ENCODE measurements at places on chromosomes 3 and 15.

GRCh38 chr3:120854908-120855526 lies 53.0 kb upstream of the STXBP5L start:
- no peak for DNase-seq

DNA sequence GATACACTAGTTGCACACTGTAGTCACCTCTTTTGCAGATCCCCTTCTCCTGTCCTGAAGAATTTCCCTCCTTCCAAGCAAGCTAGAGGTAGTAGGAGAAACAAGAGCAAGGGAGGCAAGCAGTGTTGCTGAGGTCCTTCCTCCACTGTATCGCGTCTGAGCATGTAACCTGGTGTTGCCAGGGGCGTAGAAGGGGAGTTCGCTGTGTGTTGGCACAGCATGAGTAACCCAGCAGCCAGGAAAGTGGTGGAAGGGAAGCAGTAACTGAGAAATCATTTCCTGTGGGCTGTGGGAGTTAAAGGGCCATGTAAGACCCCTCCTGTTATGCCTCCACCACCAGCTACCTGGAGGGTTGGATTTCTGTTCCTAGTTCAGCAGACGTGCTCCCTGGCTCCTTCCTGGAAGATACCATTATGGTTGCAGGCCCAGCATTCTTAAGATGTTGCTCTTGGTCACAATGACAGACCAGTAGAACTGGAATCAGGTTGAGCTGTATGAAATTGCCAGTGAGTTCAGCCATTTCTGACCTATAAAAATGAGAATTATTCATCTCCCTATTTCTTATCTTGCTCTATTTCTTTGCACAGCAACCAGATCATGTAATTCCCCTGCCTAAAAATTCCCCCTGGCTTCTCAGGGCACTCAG lies 215.3 kb upstream of the TOPAZ1 start:
- no peak for DNase-seq

- no peak for DNase-seq
These were observed 155.7 kb downstream of the LPP start for GRCh38 chr3:188309437-188310269.

DNA sequence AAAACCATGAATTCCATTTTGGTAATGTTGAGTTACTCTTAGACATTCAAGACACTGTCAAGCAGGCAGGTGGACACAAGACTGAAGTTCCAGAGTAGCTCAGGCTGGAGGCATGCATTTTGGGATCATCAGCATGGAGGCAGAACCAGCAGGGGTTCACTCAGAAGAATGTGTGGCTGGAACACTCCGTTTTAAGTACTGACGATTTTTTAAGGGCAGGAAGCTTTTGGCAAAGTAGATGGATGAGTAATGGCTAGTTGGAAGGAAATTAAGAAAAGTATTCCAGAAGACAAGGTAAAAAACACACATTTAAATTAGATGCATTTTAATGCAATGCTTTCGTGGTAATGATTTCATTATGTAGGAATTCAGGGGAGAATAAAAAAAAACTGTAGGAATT lies 420.4 kb downstream of the ROBO2 start:
- DNase-seq = no peak

GRCh38 chr3:144643771-144644198 lies 672.2 kb downstream of the DIPK2A start:
- DNase-seq = no peak

GRCh38 chr15:79903626-79904025 lies 6.8 kb upstream of the MTHFS start:
- DNase-seq = no peak

- DNase-seq = no peak
These were observed 236.2 kb downstream of the CGGBP1 start for GRCh38 chr3:87822563-87822962.

GRCh38 chr3:43257850-43258249 lies 28.5 kb upstream of the SNRK start:
- DNase-seq = no peak

DNA sequence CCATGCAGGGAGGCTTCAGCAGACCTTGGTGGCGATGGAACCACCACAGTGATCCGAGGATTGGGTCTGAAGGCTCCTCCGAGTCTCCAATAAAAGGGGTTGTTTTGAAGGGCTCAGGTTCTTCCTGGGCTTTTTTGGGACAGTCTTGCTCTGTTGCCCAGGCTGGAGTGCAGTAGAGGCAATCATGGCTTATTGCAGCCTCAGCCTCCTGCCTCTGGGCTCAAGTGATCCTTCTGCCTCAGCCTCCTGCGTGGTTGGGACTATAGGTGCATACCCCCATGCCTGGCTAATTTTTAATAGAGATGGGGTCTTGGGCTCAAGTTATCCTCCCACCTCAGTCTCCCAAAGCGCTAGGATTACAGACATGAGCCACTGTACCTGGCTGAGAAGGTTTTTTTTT lies 84.8 kb downstream of the IGF1R start:
- no peak for DNase-seq

- no peak for DNase-seq
These were observed 691 bp downstream of the SENP7 start for GRCh38 chr3:101512396-101512645.

GRCh38 chr3:118573912-118574311 lies 460.7 kb downstream of the IGSF11 start:
- no peak for DNase-seq

Data from NCI-H1092 (cell line).